ENCODE measurements at places on chromosomes 7 and 10.

DNA sequence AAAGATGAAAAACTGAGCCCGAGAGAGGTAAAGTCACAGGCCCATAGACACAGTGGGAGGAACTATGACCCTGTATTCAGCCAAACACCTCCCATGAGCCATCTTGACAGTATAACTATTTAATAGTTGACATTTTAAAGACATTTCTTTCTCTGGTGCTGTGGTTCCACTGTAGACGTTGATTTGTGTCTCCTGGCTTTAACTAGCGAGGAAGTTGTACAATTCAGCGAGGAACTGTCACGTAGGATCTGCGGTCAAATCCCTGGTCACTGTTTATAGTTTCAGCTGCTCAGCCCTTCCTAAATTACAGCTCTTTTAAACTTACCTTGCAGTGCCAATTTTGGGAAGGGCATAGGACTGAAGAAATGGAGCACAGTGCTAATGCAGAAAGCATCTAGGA, 7.1 kb upstream of the CELF2 start:
- DNase-seq: no peak

- DNase-seq: no peak
Observed at GRCh38 chr7:24508316-24508715, 64.9 kb upstream of the PALS2 start.

DNA sequence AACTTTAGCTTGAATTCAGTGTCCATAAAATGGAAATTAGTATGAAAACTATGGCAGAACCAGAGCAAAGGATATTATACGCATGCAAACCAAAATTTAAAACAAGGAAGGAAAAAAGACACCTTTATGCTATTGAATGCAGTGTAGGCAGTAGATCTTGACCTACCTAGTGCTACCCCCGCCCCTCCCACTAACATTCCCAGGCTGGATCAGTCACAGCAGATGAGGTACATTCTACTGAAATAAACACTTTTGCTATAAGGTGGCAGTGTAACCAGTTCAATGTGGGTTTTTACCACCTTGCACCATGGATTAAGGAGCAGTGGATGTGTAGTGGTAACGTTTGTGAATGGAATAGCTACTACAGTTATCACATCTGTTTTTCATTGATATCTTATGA, 27.9 kb downstream of the SRI start:
- no peak for DNase-seq

GRCh38 chr7:112267944-112268691, 61.6 kb downstream of the ZNF277 start:
- no peak for DNase-seq

- DNase-seq: peak; percentile 67
Observed at GRCh38 chr7:100826514-100827329, 601 bp downstream of the EPHB4 start.

GRCh38 chr10:78764436-78764835, 304.3 kb upstream of the ZMIZ1 start:
- no peak for DNase-seq

DNA sequence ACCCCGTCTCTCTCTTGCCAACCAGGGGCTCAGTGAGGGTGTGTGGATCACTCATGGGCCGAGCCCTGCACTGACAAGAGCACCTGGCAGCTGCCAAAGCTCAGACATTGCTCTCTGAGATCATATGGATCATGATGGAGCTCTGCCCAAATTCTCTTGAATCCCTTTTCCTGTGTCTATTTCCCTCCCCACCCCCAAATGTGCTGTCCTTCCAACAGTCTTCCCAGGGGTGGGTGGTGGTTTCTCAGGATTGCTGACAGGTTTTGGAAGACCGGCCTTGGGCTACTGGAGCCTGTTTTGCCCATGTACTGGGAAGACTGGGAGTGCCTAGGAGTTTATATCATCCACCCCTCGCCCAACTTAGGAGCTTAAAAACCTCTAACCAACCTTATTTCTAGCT, 10.5 kb downstream of the ARHGAP22 start:
- no peak for DNase-seq

DNA sequence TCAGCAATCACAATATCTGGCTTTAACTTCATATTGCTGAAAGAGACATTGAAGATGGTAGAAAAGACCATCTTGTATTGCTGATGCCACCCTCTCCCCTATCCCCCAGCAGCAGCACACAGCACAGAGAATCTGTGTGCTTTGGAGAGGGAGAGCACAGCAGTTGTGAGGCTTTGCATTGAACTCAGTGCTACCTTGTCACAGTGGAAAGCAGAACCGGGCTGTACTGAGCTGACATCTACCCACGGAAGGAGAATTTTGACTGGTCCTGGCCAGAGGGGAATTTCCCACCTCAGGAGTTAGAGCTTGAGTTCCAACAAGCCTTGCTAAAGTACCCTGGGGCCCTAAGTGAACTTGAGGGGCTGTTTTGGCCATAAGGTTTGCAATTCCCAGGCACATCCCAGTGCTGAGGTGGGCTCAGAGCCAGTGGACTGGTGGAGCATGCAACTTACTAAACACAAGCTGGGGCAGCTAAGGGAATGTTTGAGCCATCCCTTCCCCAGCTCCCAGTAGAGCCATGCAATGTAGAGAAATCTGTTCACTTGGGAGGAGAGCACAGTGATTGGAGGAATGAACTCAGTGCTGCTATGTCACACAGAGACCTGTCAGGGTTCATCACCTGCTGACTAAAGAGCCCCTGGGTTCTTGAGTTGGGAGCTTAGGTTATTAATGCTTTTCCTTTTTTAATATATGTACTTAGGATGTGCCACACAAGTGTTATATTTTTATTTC, 62.1 kb downstream of the OR13A1 start:
- no peak for DNase-seq

DNA sequence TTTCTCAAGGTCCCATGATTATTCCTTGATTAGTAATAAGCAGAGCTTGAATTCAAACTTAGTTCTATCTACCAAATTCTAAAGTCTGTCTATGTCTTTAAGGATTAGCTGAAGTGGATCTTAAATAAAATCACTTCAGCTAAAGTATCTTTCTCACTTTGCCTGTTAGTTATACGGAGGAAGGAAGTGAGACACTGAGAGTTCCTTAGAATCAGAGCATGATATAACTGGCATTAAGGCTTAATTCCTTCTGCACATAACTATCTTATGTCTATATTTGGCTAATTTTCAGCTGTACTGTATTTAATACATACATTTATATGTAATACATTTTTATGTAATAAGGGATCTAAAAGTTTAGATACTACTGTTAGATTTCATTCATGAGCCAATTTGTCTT, 491.1 kb upstream of the GHITM start:
- no peak for DNase-seq

- no peak for DNase-seq
Observed at GRCh38 chr10:19499291-19499770, 316.9 kb upstream of the PLXDC2 start.

- no peak for DNase-seq
Observed at GRCh38 chr7:85851571-85852193, 664.8 kb upstream of the SEMA3D start.

- DNase-seq: no peak
Observed at GRCh38 chr7:16267953-16268820, 153.2 kb downstream of the CRPPA start.

DNA sequence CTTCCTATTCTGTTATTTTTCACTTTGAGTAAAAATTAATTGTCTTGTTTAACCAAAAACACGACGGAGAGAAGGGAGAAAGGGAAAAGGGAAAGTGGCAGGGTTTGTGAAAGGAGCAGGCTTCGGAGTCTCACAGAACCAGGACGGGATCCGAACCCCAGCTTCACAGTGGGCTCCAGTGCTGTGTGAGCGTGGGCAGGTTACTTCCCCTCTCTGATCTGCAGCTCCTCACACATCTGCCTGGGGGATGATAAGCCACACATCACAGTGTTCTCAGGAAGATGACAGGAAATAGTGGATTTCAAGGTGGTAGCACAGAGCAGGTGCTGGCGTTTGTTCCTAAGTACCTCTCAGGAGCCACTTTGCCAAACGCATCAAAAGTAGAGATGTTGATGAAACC, 94.2 kb upstream of the GPR26 start:
- no peak for DNase-seq

- DNase-seq: no peak
Observed at GRCh38 chr10:126880926-126881325, 24.3 kb upstream of the DOCK1 start.

DNA sequence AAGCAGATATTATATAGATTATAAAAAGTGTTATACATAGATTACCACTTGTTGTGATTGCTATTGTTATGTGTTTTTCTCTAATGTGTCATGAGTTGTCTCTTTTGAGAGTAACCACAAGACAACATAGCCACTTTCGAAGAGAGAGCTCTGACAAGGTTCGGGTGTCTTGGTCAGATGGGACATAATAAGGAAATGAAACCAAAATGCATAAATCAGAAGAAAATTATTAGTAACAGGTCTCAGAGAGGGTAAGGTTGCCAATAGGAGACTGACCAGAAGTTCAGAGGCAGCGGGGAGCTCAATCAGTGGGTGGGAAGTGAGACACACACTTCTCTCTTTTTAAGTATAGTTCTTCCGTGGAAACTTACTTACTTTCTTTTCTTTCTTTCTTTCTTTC, 639.2 kb upstream of the POT1 start:
- no peak for DNase-seq

DNA sequence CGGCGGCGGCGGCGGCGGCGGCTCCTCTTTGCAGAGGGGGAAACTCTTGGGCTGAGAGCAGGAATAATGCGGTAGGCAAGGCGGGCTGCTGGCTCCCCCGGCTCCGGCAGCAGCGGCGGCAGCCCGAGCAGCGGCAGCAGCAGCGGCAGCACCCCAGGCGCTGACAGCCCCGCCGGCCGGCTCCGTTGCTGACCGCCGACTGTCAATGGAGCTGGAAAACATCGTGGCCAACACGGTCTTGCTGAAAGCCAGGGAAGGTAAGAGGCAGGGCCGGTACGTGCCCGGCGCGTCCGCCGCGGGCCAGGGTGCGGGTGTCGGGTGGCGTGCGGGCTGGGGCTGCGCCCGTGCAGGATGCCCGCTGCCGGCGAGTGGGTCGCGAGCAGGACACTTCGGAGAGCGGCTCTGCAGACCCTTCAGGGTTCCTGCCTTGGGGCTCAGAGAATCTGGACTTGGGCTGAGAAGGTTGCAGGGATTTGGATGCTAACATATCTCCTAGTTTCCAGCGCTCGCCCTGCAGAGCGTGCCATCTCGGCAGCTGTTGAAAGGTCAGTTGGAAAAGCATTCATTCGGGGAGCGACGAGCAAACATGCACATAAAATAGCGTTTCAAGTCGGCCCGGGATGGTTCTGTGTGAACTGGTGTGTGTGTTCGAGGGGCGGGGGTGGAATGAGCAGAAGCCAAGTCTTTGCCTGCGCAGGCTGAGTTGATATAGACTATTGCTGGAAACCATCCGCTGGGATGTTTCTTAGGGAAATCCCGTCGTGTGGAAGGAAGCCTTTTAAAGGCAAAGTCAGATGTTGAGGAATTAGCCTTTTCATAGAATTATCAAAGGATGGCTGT, 562 bp downstream of the GRK5 start:
- DNase-seq: peak; percentile 92

DNA sequence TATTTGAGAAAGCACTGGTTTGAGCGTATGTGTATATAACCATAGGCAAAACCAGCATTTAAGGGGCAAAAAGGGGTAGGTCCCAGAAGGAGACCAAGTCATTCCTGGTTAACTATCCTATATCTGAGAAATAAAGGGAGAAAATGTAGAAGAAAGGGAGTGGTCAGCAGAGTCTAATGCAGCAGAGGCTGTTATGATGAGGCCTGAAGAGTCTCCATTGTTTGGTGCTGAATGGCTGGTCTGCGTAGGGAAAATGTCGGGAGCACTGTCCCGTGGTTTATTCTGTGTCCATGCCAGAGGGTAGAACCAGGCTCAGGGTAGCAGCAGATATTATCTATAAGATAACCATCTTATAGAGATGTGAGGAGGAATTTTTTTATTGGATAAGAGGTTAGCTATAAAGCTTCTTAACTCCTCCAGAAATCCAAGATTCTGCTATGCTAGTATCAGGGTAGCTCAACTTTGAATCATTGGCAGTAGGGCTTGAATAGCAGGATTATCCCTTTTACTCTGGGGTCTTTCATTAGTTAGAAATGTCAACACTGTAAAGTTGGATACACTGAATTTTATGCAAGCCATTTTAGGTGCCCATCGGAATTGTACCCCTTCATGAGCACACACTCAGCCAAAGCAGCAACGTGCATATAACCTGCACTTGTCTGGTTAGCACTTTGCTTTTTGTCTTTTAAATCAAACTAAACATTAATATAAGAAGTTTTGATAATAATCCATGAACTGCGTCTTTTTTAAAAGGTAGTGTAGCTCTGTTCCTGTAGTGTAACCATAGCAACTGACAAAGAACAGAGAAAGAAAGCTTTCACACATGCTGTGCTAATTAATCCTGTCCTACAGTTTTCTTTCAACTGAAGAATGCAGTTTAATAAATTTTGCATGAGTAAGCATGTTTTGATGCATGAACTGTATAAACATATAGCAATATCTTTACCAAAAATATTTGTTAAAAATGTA, 312.0 kb upstream of the FZD1 start:
- DNase-seq: peak; percentile 61

DNA sequence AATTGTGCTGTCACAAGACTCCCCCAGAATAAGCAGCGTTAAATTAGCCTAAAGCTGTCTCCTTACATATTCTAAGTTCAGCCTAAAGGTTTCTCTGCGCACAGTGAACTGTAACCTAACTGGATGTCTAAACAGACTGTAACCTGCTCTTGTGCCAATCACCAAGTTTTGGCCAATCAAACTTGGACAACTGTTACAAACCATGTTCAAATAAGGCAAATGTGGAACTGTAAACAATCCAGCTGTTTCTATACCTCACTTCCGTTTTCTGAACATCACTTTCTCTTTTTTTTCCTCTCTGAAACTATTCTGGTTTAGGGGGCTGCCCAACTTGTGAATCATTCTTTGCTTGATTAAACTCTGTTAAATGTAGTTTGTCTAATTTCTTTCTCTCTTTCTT, 252.2 kb upstream of the HABP2 start:
- no peak for DNase-seq

DNA sequence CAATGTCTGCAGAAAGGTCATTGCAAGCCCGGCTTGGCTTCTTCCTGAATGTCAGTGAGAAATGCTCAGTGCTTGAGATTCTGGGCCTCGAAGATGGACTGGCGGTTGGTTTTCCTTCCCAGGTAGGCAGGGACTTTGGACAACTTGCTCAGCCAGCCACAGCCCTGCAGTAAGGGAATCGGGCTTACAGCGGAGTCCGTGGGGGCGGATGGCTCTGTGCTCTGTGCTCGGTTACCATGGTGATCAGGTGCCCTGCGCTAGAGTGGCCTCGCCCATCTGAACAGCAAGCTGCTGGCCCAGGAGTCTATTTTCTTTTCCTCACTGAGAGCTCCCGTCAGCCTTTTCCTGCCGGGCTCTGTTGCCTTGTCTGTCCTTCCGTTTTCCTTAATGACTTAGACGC, 77.8 kb upstream of the SH2B2 start:
- DNase-seq: no peak

DNA sequence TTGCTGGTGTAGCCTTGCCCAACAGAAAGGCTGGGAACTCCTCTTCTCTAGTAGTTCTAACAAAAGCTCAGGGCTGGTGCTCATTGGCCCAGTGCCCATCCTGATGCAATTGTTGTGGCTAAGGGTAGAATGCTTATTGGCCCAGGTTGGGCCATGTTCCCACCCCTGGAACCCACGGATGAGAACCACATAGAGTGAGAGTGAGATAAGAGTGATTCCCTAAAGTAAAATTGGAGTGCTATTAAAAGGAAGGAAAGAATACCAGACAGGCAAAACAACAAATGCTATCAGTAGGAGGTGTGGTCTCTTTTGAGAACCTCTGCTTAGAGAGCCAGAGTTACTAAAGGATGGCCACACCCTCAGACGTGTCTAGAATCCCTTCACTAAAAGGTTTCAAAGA, 49.2 kb downstream of the LGI1 start:
- no peak for DNase-seq

GRCh38 chr7:94266238-94266644, 128.5 kb upstream of the COL1A2 start:
- no peak for DNase-seq

GRCh38 chr10:7605565-7606295, 61.0 kb downstream of the ITIH5 start:
- no peak for DNase-seq

All from retina (tissue), 1 donor.